ENCODE measurements at places on chromosomes 3 and 15.

GRCh38 chr3:50325497-50326181 lies 2.4 kb downstream of the TUSC2 start:
- DNase-seq, result no peak

GRCh38 chr3:41684797-41685735 lies 276.8 kb downstream of the ULK4 start:
- DNase-seq, result no peak

- DNase-seq, result no peak
These were observed 280.8 kb downstream of the RBMS3 start for GRCh38 chr3:29561651-29562149.

DNA sequence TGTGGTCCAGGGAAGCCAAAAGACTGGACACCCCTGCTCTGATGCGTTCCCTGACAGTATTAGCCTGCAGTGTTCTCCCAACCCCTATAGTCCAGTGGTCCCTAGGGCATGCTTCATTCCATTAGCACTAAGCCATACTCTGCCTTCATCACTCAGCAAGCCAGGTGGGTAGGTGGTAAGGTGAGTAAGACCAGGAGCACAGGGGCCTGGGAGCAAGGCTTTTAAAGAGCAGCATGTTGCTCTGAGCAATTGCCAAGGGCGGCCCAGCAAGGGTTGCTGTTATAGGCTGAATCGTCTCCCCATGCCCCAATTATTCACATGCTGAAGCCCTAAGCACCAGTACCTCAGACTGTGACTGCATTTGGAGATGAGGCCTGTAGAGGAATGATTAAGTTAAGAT lies 11.0 kb downstream of the CXCR6 start:
- no peak for DNase-seq

Data from stimulated activated CD8-positive, alpha-beta memory T cell treated with anti-CD3 and anti-CD28 coated beads, Interleukin-15, amount 100 ng/mL, for 24 hours (primary cell).